ENCODE measurements at places on chromosomes 6 and 20.

- DNase-seq = no peak
Observed at GRCh38 chr20:20786428-20786827, 74.0 kb upstream of the RALGAPA2 start.

DNA sequence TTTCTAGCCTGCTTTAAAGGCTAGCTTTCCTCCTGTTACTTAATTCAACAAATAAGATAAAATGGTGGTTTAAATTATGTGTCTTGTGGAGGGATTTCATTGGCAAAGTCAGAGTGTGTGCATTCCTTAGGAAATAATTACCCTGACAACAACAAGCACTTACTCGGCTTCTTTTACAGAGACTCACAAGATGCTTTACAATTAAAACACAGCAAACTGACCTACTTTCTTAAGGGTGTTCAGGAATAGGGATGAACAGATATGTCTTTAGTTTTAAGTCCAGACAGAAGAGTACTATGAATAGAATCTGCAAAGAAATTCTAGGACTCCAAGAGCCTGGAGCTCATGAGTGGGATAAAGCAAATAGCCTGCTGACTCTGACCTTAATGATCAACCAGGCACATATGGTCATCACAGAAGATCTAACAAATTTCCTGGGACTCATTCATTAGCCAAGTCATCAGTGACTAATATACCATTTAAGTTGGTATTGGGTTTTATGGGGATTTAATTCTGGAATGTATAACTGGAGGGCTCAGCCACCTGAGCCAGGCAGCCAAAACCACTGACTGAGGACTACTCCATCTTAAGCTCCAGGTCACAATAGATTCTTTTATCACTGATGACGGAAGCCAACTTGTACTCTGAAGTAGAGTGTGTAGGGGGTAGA is 161.8 kb upstream of the RIMS1 start:
- peak; percentile 14 for DNase-seq

GRCh38 chr20:43220612-43221011 is 30.9 kb upstream of the PTPRT start:
- peak; percentile 58 for DNase-seq

DNA sequence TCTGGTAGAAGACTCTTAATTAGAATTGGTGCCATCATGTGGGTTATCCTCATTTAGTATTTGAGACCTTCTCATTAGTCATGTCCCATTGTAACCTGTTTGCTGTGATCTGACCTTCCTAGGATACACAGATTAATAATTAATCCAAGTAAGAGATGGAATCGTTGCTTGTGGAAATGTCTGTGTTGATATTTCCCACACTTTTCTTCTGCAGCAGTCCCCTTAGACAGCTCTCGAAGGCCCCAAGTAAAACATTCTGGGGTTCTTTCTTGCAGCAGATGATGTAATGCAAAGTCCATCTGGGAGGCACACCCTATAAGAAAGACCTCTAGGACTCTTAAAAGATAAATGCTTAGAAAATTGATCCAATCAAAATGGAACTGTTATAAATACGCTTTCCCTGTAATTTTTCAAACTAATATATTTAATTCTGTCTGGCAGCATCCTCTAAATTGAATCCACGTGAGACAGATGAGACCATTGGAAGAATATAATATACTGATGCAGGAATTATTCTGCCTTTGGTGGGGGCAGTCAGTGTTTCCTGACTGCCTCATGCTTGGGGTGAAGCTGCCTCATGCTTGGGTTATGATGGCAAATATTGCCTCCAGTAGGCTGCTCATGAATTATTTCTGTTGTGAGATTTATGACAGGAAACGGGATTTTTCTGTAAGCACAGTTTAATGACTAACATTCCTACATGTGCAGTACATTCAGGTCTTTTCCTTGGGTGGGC is 54.5 kb upstream of the ARMC2 start:
- no peak for DNase-seq

DNA sequence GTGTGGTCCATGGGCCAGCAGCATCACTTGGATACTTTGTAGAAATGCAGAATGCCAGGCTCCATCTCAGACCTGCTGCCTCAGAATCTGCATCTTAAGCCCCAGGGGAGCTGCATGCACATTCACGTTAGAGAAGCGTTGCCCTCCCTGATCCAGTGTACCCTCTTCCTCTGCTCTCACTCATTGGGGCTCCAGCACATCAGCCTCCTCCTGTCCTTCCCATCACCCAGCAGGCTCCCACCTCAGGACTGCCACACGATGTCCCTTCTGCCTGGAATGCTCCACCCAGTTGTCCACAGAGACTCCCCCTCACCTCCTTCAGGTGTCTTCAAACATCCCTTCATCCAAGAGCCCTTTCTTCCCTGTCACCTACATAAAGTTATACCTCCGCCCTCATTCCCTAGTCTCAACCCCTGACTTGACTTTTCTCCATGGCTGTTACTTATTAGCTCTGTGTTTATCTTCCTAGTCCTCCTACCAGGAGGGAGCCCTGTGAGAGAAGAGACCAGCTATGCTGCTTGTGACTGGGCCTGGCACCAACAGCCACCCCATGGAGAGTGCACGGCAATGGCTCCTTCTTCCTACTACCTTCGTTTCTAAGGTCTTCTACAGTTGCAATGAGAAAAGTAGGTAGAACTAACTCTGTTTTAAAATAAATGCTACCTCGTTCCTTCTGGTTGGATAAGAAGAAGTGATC is 3.3 kb upstream of the ACSS1 start:
- DNase-seq = peak; percentile 27

DNA sequence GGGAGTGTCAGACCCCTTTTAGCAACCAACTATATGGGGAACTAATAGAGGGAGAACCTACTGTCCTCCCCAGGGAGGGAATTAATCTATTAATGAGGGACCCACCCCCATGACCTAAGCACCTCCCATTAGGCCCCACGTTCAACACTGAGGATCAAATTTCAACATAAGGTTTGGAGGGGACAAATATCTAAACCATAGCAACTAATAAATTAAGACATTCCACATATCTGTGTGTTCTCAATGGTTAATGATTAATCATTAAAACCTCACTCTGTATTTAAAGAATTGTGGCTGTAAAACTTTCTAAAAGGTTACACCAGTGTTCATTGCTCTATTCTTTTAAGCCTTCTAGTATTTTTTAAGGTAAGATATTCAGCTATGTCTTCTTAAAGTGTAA is 500.4 kb upstream of the SULF2 start:
- peak; percentile 64 for DNase-seq

- no peak for DNase-seq
Observed at GRCh38 chr6:16539086-16539931, 222.0 kb downstream of the ATXN1 start.
